ENCODE measurements at places on chromosomes 3 and 15.

DNA sequence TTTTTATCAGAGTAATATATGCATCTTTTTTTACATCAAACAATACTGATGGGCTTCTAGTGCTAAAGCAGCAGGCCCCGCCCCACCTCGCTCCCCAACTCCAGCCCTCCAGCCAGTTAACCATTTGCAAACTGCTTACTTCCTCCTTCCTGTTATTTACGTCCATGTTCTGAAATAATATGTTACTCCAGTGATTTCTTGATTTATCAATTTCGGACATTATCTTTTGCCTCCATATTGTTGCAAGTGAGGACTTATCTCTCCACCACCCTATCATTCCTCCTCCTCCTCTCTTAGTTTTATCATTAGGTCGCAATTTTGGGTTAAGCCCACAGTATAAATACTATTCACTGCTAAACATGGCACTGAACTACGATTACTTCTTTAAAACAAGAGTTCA lies 39.5 kb downstream of the ZNF710 start:
- DNase-seq, result no peak

GRCh38 chr15:77144026-77144425 lies 73.1 kb upstream of the TSPAN3 start:
- DNase-seq, result peak; percentile 56

DNA sequence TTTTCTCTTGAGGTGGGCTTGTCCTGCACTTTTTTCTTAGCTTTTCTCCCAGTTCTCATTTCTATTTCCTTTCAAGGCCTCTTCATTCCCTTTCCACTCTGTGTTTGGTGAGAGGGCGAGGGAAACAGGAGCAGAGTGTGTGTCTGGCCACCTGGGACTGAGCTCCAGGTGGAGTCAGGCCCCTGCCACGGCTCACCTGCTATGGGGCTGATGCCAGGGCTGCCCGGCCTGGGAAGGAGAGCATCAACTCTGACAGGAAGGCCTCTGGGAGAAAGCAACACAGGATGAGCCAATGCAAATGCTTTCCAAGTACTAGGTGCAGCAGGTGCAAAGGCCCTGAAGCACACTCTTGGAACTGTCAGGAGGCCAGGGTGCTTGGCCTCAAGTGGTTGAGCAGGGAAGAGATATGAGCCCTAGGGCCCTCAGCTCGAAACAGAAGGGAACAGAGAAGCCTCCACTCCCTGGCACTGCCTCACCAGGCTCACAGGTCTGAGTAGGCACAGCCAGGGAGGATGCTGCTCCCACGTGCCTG lies 27.3 kb upstream of the DUSP7 start:
- no peak for DNase-seq

DNA sequence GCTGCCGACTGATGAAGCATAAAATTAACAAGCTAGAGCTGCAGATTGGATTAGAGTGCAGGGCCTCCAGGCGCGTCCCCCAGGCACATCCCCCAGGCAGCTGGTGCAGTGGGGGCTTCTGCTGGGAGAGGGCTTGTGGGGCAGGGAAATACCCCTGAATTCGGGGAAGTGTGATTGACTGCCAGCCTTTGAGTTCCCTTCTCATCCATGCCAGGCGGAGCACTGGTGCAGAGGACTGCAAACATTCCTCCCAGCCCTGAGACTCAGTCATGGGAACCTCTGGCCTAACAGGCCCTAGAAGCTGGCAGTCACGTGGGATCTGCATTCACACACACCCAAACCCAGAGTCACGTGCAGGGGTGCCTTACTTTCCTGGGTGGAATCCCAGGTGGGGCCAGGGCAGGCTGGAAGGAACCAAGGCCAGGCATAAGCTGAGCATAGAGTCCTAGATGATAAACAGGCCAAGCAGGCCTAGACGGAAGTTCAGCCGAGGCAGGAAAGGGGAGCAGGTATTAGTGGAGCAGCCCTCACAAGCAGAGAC lies 46.2 kb upstream of the SEC22A start:
- no peak for DNase-seq

GRCh38 chr15:95459273-95459672 lies 871.2 kb upstream of the NR2F2 start:
- peak; percentile 18 for DNase-seq

GRCh38 chr3:11390411-11391131 lies 118.4 kb downstream of the ATG7 start:
- peak; percentile 22 for DNase-seq

DNA sequence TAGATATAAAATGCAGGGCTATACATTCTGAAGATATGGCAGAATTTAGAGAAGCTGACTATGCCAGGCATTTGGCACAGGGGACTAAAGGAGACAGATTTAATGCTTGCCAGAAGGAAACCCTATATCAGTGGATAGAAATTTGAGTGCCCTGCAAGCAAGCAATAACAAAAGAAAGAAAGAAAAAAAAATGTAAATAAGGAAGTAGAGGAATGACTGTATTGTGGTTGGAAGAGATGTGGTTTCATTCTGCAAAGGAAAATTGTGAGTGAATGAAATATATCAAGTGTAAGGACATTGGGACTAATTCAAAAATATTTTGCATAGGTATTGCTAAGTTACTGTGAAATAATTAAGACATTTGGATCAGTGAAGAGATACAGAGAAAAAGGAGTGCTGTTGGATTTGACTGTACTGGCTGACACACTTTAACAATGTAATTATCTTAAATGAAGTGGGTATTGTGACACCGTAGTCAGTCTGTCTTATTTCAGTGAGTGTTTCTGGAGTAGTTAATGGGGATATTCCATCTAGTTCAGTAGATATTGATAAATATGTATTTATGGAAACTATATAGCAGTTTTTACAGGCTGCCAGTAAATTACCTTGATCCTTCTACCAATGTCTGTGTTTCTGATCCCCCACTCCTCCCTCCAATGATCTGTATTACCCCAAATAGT lies 418.2 kb downstream of the CNTN4 start:
- DNase-seq, result no peak

- peak; percentile 23 for DNase-seq
Measured at GRCh38 chr3:16866571-16866970, 18.2 kb upstream of the PLCL2 start.

- DNase-seq, result no peak
Measured at GRCh38 chr3:177783767-177784166, 586.5 kb upstream of the TBL1XR1 start.

GRCh38 chr15:83650831-83651230 lies 3.1 kb upstream of the ADAMTSL3 start:
- no peak for DNase-seq

GRCh38 chr3:16148783-16149182 lies 25.7 kb upstream of the GALNT15 start:
- peak; percentile 93 for DNase-seq

DNA sequence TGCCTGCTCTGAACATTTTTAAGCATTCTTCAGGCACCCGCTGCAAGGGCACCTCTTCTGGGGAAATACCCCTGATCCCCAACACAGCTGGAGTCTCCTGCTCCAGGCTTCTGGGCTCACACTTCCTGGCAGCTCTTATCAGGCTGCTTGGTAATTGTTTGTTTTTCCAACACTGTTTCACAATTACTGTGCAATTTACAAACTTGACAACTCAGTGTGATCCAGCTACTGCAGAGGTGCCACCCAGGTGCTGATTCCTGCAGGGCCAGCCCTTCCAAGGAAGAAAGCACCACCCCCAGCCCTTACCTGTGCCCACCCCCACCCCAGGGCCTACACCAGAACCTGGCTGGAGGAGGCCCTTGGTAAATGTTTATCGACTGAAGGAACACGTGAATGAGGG lies 66.5 kb downstream of the MAGEF1 start:
- peak; percentile 57 for DNase-seq

DNA sequence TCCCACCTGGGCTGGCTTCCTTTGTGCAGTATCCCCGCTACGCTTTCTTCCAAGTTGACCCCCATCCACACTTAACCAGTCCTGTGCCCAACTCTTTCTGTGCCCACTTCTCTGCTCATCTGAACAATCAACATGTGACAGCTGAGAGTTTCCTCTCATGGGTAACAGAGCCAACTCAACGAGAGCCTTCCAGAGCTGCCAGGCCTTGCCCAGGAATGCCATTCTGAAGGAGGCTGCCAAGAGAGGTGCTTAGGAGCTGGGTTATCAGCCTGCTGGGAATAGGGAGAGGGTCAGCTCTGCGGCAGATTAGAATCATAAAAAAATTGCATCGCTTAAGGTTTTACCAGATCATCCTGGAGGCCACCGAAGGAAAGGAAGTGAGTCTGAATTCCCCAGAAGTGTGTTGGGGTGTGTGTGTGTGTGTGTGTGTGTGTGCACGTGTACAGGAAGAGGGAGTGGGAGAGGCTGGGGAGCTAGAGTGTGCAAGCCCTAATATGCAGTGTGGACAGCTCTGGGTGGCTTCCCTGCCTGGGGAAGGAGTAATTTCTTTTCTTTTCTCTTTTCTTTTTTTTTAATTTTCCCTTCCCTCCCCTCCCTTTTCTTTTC lies 66.7 kb downstream of the ITGA11 start:
- DNase-seq, result no peak

GRCh38 chr3:112633191-112633590 lies 7.8 kb downstream of the CCDC80 start:
- no peak for DNase-seq

DNA sequence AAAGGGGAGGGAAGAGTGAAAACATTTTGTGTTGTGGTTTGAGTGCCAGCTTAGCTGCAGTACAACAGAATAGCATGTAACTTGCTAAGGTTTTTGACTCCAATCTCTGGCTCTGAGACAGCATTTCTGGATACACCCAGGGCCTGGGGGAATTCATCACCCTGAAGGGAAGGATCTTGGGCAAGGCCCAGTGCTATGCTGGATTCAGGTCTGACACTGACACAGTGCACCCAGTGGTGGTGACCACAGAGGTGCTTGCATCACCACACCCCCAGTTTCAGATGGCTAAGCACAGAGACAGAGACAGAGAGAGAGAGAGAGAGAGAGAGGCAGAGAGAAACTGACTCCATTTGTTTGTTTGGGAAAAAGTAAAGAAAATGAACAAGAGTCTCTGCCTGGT lies 74.1 kb upstream of the KBTBD8 start:
- no peak for DNase-seq

GRCh38 chr3:132079147-132079546 lies 44.3 kb upstream of the CPNE4 start:
- DNase-seq, result no peak

DNA sequence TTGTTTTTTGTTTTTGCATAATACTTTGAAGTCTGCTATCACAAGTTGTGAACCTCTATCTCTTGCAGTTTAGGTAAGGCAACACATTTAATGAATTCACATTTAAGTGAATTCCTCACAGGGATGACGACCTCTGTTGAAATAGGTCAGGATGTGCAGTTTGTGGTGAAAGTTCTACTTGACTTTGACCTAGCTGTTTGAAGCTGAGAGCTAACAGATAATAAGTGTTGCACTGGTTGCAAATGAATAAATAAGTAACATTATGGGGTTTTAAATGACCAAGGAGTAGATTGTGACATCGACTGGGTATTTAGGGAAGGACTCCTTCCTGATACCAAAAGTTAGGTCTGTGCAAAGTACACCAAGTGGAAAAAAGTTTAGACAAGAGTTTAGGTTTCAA lies 23.9 kb downstream of the NIT2 start:
- peak; percentile 24 for DNase-seq

GRCh38 chr3:185724761-185725160 lies 100.1 kb downstream of the IGF2BP2 start:
- no peak for DNase-seq

DNA sequence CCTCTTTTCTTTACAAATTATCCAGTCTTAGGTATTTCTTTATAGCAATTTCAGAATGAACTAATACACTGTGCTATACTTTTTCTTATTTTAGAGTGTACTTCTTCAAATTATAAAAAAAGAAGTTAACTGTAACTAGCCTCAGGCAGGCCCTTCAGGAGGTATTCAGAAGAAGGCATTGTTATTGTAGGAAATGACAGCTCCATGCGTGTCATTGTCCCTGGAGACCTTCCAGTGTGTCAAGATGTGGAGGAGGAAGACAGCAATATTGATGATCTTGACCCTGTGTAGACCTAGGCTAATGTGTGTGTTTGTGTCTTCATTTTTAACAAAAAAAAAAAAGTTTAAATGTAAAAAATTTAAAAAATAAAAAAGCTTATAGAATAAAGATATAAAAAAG lies 55.5 kb downstream of the IL12A start:
- DNase-seq, result no peak

GRCh38 chr3:154112146-154112852 lies 8.9 kb upstream of the ARHGEF26 start:
- DNase-seq, result no peak

- peak; percentile 63 for DNase-seq
Measured at GRCh38 chr15:101504866-101505609, 15.5 kb upstream of the PCSK6 start.

GRCh38 chr3:197960694-197961581 lies 921 bp downstream of the LMLN start:
- peak; percentile 83 for DNase-seq

- no peak for DNase-seq
Measured at GRCh38 chr3:105431200-105431599, 64.5 kb downstream of the ALCAM start.

- no peak for DNase-seq
Measured at GRCh38 chr3:171454041-171454440, 6.2 kb downstream of the TNIK start.

- DNase-seq, result no peak
Measured at GRCh38 chr3:189053322-189053721, 118.4 kb upstream of the TPRG1 start.

DNA sequence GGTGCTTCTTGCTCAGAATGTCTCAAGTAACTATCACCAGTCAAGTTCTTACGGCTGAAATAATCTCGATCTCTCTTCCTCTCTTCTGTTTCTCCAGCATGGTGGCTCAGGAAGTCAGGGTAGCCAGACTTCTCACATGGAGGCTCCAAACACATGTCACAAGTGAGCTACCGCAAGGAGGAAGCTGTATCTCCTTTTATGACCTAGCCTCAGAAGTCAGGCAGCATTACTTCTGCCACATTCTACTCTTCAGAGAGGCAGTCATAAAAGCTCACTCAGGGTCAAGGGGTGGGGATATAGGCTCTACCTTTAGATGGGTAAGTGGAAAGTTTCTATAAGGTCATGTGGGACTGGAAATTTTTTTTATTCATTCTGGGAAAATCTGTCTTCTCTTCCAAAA lies 86.6 kb upstream of the NEO1 start:
- no peak for DNase-seq

- no peak for DNase-seq
Measured at GRCh38 chr3:12436514-12437220, 47.6 kb upstream of the TSEN2 start.

DNA sequence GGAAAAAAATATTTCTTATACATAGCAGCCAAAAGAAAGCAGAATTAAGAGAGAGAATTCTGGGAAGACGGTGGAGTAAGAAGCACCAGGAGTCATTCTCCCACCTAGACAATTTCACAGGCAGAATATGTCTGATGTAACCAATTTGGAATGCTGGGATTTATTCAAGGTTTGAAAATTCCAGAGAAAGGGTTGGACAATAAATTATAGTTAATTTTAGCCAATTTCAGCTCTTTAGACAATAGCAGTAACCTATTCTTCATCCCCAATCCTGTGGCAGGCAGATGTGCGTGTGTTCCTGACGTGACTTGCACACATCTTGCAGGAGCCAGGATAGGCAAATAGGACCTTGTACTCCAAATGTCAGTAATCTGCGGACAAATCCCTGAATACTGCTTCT lies 541.0 kb upstream of the NAALADL2 start:
- no peak for DNase-seq

Measured in mesenchymal stem cell (in vitro differentiated cells and primary cell).